Upper lobe of left lung (tissue), 6 donors: ENCODE measurements at places on chromosomes 12 and 14. TPM values are rescaled to one million over a fixed set of nuclear protein-coding genes. Genes with fewer than 3 reads are reported as not detected.

The AKAP3 gene
- not detected for total RNA-seq

The IRF9 gene
- 192 TPM for total RNA-seq

The MRPL42 gene
- 36.6 TPM for total RNA-seq

The ARL6IP4 gene
- total RNA-seq, result 163 TPM

The TUNAR gene
- total RNA-seq, result not detected

The FRS2 gene
- 54.1 TPM for total RNA-seq

The NTN4 gene
- 74.1 TPM for total RNA-seq

The SSTR1 gene
- total RNA-seq, result 2.9 TPM

The KLRF2 gene
- not detected for total RNA-seq

The FOXN4 gene
- 0.49 TPM for total RNA-seq
